ENCODE measurements at places on chromosomes 13 and 19.

DNA sequence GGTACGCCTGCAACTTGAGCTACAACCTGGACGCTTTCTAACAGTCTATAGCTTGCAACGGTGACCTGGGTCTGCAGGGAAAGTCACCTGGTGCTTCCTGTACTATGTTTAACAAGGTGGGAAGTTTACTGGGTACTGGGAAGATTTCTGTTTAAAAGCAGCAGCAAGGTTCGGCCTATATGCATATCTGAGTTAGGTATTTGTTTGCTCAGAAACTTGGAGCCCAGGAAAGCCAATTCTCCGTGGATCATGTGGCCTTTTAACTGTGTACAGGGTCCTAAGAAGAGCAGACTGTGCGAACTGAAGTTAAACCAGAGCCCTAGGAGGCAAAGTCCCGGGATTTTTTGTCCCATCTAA is 103.1 kb downstream of the STK24 start:
- DNase-seq, result no peak
- no peak overlapping the region for H3K4me3 ChIP-seq

GRCh38 chr13:99983499-99984401 is 2.2 kb downstream of the ZIC2 start:
- H3K4me3 ChIP-seq, result peak overlapping the region; percentile 50
- H3K36me3 ChIP-seq, result peaks cover 13% of the 10 kb centered on the region
- peaks cover 59% of the 10 kb centered on the region for H3K27me3 ChIP-seq
- peaks cover 17% of the 10 kb centered on the region for H3K4me1 ChIP-seq

DNA sequence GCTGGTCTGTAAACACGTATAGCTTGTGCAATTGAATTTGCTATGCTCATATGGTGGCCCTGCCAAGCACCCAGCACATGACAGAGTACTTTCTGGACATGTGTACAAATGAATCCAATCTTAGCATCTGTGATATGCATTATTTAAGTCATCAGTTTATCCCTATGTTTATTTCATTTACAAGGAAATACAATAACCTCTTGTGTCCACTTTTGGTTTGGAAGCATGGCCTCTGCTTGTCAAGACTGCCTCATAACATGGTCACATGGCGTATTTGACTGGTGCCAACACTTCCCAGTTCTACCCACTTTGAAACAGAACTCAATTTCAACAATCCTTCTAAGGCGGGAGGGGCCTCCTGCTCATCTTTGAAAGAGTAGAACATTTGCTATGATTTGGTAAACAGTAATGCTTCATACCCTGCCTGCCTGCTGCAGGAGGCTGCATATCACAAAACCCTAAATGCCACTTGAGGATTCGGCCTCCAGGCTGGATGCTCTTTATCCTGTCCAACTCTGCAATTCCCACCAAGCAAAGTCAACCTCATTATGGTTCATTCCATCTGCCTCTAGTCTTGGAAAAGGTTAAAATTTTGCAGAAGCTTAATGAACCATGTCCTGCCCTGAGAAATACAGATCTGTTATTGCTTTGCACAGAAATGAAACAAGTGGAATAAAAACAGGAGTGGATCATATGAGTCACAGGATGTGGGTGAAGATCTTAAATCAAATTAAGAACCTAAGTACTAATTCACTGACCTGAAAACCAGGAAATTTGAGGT is 151.3 kb downstream of the CYSLTR2 start:
- no peaks in the 10 kb centered on the region for H3K27me3 ChIP-seq
- no peak for DNase-seq
- peak overlapping the region; percentile 3 for H3K27ac ChIP-seq

DNA sequence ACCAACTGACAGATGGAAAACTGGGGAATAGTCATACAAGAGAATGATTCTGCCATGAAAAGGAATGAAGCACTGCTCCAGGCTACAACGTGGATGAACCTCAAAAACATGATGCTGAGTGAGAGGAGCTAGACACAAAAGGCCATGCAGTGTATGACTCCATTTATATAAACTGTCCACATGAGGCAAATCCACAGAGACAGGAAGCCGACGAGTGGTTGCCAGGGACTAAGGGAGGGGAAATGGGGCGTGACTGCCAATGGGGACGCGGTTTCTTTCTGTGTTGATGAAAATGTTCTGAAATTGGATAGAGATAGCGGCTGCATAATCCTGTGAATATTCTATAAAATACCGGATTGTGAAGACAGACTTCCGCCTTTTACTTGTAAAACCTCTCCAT is 10.2 kb downstream of the SMIM7 start:
- H3K36me3 ChIP-seq, result peaks cover 72% of the 10 kb centered on the region
- H3K27me3 ChIP-seq, result no peaks in the 10 kb centered on the region
- DNase-seq, result no peak
- no peak overlapping the region for H3K27ac ChIP-seq
- H3K4me1 ChIP-seq, result peaks cover 23% of the 10 kb centered on the region
- H3K4me3 ChIP-seq, result no peak overlapping the region

GRCh38 chr19:49672131-49672919 is 4.7 kb upstream of the PRMT1 start:
- H3K36me3 ChIP-seq, result peaks cover 21% of the 10 kb centered on the region
- H3K27ac ChIP-seq, result peak overlapping the region; percentile 16
- H3K4me3 ChIP-seq, result no peak overlapping the region
- peaks cover 17% of the 10 kb centered on the region for H3K4me1 ChIP-seq
- DNase-seq, result peak; percentile 81
- no peaks in the 10 kb centered on the region for H3K27me3 ChIP-seq

Measured in activated CD8-positive, alpha-beta T cell treated with anti-CD3 and anti-CD28 coated beads, Interleukin-2, amount 10 ng/mL, durations not matched to agents 7 days and 5 days (primary cell).